ENCODE measurements at places on chromosomes 16 and 17. TPM values are rescaled to one million over a fixed set of nuclear protein-coding genes. Genes with fewer than 3 reads are reported as not detected.

Gene CHST6
- total RNA-seq, result 22.4 TPM

Gene NUFIP2
- total RNA-seq, result 72.1 TPM

Gene ZNF18
- total RNA-seq, result 7.5 TPM

Gene SNN
- 89.4 TPM for total RNA-seq

Gene CDH16
- not detected for total RNA-seq

Gene KRT31
- total RNA-seq, result not detected

Gene KRTAP17-1
- total RNA-seq, result not detected

Gene SLC38A8
- total RNA-seq, result not detected

Gene NPTX1
- total RNA-seq, result 1.6 TPM

Gene HAGHL
- 15.0 TPM for total RNA-seq

DNA sequence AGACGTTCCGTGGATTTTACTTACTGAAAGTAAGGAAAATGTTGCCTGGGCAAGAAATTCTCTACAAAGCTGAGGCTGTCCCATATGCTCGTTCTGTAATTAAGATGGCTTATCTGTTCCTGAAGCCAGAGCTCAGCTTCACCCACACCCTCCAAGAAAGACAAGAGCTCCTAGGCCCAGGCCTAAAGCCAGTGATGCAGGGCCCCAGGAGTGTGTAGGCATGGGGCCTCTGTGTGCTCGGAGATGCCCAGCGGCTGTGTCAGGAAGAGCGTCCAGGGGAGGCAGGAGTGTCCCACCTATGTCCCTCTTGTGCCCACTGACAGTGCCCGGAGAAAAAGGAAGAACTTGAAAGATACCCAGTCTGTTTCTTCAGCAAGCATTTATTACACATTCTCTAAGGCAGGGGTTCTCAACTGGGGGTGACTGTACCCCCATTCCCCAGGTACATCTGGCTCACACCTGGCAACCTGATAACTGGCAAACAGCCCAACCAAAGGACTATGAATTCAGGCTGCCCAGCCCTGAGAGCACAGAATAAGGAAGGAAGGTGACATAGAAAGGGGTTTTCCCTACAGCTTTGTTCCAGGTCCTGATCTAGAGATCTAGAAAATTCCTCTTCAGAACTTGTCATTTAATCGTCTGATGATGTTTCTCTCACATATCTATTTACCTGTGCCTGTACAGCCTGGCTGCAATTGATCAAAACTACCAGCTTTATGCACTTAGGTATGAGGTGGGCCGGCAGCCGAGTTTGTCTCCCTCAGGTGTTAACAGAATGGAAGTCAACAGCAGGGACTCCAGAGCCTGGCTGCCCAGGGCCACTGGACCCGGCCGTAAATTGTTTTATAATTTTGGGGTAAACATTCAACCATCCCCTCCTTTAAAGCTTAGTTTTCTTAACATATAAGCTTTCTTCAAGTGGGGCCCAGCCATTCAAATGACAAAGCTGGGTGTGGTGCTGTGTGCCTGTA, 12.0 kb downstream of the SNN start:
- DNase-seq, result no peak
- H3K27ac ChIP-seq, result peak overlapping the region; percentile 63
- no peaks in the 10 kb centered on the region for H3K27me3 ChIP-seq
- H3K4me1 ChIP-seq, result no peaks in the 10 kb centered on the region
- H3K4me3 ChIP-seq, result no peak overlapping the region
- peaks cover 3% of the 10 kb centered on the region for H3K36me3 ChIP-seq

DNA sequence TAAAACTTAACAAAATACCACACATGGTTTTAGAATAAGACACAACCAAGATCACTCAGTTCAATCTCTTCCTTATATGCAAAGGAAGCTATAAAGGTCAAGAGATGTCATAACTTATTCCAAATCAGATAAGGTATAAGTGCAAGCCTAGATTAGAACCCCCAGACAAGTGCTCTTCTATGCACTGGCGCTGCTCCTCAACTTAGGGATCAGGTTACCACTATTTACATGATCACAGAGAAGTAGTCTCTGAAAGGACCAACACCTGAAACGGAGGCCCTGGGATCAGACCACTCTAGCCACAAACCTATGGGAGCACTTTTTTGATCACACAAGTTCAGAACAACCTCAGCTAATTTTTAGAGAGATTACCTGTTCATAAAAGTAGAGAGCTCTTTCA, 16.6 kb downstream of the COPS3 start:
- no peaks in the 10 kb centered on the region for H3K27me3 ChIP-seq
- peaks cover 16% of the 10 kb centered on the region for H3K36me3 ChIP-seq
- H3K27ac ChIP-seq, result no peak overlapping the region
- H3K4me1 ChIP-seq, result no peaks in the 10 kb centered on the region
- DNase-seq, result no peak

DNA sequence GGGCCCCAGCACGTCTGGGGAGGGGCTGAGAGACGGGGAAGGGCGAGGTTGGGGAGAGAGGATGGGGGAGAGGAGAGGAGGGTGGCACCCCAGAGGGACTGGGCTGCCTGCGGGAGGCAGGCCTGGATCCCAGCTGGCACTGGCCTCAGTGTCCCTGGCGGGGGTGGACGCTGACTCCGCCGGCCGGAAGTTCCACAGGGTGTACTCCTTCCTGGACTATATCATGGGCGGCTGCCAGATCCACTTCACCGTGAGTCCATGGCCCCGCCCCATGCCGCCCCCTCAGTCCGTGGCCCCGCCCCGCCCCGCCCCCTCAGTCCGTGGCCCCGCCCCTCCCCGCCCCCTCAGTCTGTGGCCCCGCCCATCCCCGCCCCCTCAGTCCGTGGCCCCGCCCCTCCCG, 11.3 kb downstream of the CPNE7 start:
- DNase-seq, result no peak
- H3K27ac ChIP-seq, result no peak overlapping the region
- H3K4me1 ChIP-seq, result no peaks in the 10 kb centered on the region
- H3K4me3 ChIP-seq, result no peak overlapping the region

GRCh38 chr17:75078284-75079022, 9.3 kb upstream of the SLC16A5 start:
- DNase-seq, result no peak
- H3K27me3 ChIP-seq, result no peaks in the 10 kb centered on the region
- H3K4me3 ChIP-seq, result no peak overlapping the region
- no peak overlapping the region for H3K27ac ChIP-seq
- peaks cover 19% of the 10 kb centered on the region for H3K4me1 ChIP-seq
- no peaks in the 10 kb centered on the region for H3K36me3 ChIP-seq

DNA sequence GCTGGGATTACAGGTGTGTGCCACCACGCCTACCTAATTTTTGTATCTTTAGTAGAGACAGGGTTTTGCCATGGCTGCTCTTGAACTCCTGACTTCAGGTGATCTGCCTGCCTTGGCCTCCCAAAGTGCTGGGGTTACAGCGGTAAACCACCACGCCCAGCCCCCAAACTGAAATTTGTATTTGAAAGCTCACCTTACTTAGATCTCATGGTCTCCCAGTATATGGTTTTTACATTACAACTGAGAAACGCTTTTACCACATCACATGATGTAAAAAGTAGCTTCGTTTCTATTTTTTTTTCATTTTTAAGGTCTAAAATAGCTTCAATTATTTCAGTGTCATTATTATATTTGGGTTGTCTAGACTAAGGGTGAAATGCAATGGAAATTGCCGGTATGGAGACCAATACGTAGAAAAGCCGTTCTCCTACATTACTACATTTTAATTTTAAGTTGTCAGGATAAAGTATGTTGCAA, 93.3 kb downstream of the BCAS3 start:
- H3K36me3 ChIP-seq, result peaks cover 4% of the 10 kb centered on the region
- peaks cover 20% of the 10 kb centered on the region for H3K4me1 ChIP-seq
- no peak for DNase-seq

- H3K36me3 ChIP-seq, result no peaks in the 10 kb centered on the region
- H3K27me3 ChIP-seq, result peaks cover 46% of the 10 kb centered on the region
These were observed 108.6 kb downstream of the IRF8 start for GRCh38 chr16:86007524-86007923.

DNA sequence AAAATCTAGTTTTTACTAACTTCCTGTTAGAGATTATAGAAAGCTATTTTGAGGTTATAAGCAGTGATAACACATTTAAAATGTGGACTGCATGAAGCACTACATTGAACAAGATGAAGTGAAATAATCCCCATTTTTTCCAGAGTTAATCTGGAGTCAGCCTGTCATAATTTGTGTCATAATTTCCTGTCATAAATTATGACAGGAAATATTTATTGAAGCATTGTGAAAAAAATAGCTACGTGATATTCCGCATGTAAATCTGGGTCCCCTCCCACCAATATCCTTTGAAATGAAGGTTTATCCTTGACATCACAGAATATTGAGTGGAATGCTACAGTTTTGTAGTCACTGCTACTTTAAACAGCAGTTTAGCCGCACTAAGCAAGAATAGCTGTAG, 40.1 kb downstream of the OMG start:
- H3K27me3 ChIP-seq, result no peaks in the 10 kb centered on the region
- H3K4me3 ChIP-seq, result no peak overlapping the region
- H3K4me1 ChIP-seq, result no peaks in the 10 kb centered on the region
- H3K27ac ChIP-seq, result no peak overlapping the region
- no peaks in the 10 kb centered on the region for H3K36me3 ChIP-seq
- no peak for DNase-seq

DNA sequence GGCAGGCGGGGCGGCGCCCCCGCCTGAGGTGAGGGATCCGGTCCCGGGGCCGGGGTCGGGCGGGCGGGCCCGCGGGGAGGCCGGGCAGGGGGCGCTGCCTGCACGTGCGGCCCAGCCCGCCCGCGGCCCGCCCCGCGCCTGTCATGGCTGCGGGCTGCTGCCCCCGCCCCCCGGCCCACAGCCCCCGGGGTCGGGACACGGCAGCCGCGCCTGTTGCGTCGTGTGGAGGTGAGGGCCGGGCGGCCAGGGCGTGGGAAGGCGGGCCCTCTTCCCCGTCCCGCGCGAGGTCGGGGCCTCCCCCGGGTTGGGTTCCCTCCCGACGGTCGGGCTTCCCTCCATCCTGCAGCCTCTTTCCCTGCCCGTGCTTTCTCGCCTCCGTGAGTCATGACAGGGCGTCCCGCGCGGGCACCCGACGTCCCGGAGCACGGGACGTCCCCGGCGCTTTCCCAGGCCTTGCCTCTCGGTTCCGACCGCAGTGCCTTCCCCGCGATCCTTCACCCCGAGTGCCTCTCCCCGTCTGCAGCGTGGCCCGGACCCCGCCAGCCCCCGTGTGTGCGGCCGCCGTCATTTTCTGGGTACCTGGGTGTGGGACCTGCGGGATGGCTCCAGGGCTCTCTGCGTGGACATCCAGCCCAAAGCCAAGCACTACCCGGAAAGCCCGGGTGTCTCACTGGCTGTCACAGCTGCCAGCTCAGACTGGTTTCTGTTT, 76.7 kb downstream of the CHD9 start:
- no peaks in the 10 kb centered on the region for H3K36me3 ChIP-seq
- peak; percentile 24 for DNase-seq
- H3K4me1 ChIP-seq, result peaks cover 14% of the 10 kb centered on the region

DNA sequence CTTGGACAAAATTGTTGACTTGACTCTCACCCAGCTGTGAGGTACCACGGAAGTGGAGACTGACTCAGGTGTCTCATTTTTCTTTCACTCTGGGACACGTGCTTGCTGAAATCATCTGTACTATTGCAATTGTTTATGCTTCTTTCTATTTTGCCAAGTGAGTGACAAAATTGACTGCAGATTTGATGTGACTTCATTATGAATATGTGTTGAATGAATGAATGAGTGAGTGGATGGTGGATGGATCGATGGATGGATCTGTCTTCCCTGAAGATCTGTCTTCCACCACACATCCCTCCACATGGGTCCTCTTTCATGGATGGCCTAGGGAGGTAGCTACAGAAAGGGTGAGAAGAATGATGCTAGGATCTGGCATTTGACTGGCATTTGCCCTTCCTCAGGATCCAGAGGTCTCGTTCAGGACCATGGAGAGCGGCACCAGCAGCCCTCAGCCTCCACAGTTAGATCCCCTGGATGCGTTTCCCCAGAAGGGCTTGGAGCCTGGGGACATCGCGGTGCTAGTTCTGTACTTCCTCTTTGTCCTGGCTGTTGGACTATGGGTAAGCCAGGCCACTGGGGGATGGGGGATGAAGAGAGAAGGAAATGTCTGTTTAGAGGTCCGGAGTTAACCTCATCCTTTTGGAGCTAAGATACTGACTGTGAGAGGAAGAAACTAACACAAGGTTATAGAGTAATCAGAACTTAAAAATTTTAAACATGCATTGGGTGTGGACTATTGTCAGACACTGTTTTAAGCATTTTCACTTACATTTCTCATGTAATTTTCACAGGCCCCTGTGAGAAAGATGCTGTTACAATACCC, 12.7 kb downstream of the SLC5A11 start:
- H3K36me3 ChIP-seq, result no peaks in the 10 kb centered on the region
- H3K27ac ChIP-seq, result no peak overlapping the region
- no peaks in the 10 kb centered on the region for H3K4me1 ChIP-seq
- peak; percentile 75 for DNase-seq

DNA sequence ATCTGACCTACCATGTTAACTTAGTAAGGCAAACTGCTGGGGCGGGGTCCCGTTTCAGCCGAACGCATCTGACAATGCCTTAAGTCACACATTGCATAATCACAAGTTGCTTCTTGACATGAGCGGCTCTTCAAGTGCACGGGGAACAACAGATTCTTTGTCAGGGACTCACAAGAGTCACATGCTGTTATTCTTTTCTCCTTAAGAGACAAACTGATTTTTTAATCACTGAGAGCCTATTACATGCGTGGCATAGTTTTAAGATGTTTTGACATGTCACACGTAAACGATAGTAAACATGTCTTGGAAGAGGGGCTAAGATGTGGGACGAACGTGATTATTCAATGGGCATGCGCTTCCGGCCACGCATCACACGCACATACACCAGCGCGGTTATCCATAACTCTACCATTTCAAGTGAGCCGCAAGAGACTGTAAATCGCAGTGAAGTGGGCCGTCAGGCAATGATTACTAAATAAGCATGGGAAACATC, 63.4 kb downstream of the ADCY9 start:
- no peak for DNase-seq
- peak overlapping the region; percentile 93 for H3K27ac ChIP-seq
- H3K4me1 ChIP-seq, result peaks cover 41% of the 10 kb centered on the region
- H3K4me3 ChIP-seq, result peak overlapping the region; percentile 58
- H3K36me3 ChIP-seq, result peaks cover 2% of the 10 kb centered on the region

DNA sequence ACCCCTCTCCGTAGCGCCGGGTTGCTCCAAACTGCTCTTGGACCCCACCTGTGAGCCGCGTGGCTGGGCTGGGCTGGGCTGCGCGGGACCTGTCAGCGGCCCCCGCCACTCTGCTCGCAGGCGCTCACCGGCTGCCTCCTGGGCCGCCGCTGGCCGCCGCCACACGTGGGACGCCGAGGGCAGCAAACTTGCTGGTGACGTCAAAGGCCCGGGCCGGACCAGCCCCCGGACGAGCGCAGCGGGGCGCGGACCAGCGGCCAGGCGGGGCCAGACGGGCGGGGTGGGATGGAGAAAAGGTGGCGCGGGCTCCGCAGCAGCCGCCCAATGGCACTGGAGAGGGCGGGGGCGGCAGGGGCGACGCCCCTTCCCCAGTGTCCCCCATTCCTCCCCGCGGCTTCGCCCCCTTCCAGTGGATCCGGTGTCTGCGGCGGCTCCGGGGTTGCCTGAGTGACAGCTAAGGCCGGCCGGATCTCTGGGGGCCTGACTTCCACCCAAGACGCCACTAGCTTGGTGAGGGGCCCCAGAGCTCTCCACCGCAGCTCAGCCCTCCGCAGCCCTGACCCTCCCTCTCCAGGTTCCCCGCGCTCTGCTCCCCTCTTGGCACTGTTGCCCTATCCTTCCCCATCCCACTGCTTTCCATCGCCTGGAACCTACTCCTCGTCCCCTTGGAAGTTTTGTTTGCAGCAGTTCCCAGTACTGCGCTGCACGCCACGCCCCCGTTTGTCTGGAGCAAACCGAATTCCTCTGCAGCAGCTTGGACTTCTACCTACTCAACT, at the start of gene HS3ST3A1:
Gene HS3ST3A1 (minus strand): TSS at position 154 of the 776 bp plus-strand sequence. CDS start 800 bp downstream, outside the sequence.
- H3K36me3 ChIP-seq, result no peaks in the 10 kb centered on the region
- no peaks in the 10 kb centered on the region for H3K27me3 ChIP-seq
- H3K4me3 ChIP-seq, result peak within 1 kb of the TSS; percentile 93

GRCh38 chr17:17119106-17119505, 76.8 kb downstream of the MPRIP start:
- no peak for DNase-seq
- no peaks in the 10 kb centered on the region for H3K36me3 ChIP-seq
- no peaks in the 10 kb centered on the region for H3K27me3 ChIP-seq
- H3K27ac ChIP-seq, result no peak overlapping the region

Data from neural crest cell (in vitro differentiated cells).